DMS 273 treated with DMSO at 0.1 percent for 48 hours (cell line): ENCODE measurements at places on chromosomes 12 and 14.

GRCh38 chr12:1375323-1375722, 219.1 kb downstream of the FBXL14 start:
- DNase-seq, result no peak

- no peak for DNase-seq
Measured at GRCh38 chr12:51160814-51161459, 12.0 kb downstream of the TFCP2 start.

DNA sequence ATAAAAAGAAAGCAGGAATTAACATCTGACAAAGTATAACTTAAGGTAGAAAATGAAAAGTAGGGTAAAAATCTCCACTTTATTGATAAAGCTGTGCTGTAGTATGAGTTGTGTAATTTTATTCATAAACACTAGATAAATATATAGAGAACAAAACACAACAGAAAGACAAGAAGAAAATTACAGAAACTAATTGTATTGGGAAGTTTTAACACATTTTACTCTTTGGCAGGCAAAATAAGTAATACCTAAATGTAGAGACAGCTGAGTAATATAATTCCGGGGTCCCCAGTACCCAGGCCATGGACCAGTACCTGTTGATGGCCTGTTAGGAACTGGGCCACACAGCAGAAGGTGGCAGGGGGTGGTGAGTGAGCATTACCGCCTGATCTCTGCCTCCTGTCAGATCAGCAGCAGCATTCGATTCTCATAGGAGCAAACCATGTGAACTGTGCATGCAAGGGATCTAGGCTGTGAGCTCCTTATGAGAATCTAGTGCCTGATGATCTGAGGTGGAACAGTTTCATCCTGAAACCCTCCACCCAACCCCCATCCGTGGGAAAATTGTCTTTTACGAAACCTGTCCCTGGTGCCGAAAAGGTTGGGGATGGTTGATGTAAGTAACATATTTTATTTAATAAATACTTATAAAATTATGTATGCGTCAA, 84.4 kb upstream of the ETV6 start:
- no peak for DNase-seq

- DNase-seq, result no peak
Measured at GRCh38 chr14:21822109-21822508, 148.5 kb upstream of the OR4E1 start.

GRCh38 chr14:52738409-52738808, 8.4 kb downstream of the STYX start:
- DNase-seq, result no peak

- DNase-seq, result peak; percentile 82
Measured at GRCh38 chr12:112685321-112685720, 106.2 kb upstream of the RPH3A start.

- no peak for DNase-seq
Measured at GRCh38 chr12:86801439-86801838, 545.2 kb upstream of the MGAT4C start.

DNA sequence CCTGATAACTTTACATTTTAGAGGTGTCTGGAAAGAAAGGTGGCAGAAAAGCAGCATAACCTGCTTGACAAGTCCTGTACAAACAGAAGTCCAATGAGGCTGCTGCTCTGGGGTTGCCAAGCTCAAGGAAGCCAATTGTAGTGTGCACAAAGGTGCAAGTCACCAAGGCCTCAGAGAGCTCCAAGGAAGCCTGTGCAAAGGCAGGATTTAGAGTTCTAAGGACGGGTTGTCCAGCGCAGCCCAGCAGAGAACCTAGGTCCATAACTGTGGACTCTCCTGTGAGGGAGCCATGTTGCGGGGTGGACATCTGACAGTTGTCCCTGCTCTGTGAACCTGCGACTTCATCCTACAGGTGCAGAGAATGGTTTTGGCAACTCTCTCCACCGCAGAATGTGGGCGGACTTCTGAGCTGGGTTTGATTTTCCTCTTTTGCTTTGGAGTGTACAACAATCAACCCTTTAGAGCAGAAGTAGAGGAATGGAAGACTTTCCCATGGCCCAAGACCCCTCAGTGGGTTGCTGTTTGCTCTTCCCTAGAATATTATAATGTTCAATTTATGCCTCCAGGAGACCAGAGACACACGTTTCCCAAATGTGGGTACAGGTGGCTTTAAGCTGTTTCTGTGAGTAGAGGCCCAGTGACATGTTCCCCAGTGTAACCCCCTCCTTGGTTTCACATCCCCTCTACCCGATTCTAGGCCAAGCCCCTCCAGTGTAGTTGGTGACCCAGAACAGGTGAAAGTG, 81.0 kb downstream of the ETV6 start:
- DNase-seq, result no peak

- no peak for DNase-seq
Measured at GRCh38 chr12:49664591-49665239, 41.4 kb downstream of the PRPF40B start.

- no peak for DNase-seq
Measured at GRCh38 chr12:52964556-52965336, 15.8 kb downstream of the KRT18 start.

DNA sequence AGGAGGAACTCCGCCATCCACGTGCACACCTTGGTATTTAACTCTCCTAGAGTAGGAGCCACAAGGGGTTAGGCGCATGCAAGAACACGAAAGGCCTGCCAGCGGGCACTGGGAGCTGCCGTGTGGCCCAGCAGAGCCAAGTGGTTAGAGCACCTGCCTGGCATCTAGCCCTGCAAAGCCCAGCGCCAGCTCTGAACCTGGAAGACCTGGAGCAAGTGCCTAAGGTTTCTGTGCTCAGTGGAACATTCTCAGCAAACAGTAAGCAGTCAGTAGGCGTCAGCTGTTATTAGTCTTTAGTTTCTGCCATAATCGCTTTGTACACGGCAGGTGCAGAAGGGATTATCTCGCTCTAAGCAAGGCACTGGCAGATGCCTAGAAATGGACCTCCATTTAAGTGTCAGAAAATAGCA, 55.4 kb downstream of the SETD3 start:
- no peak for DNase-seq

DNA sequence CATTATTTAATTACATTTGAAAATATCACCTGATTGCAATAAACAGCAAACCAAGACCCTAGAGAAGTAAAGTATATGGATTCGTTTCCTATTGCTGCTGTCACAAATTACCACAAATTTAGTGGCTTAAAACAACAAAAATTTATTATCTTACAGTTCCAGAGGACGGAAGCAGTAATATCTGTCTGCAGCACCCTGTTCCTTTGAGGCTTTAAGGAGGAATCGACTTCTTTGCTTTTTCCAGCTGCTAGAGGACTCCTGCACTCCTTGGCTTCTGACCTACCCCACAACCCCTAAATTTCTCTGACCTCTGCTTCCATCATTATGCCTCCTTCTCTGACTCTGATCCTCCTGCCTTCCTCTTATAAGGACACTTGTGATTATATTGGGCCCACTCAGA, 23.8 kb upstream of the PPM1A start:
- DNase-seq, result no peak

- DNase-seq, result no peak
Measured at GRCh38 chr12:2284321-2284813, 231.6 kb downstream of the CACNA1C start.

GRCh38 chr14:32003585-32003984, 73.5 kb upstream of the ARHGAP5 start:
- no peak for DNase-seq

GRCh38 chr12:106229036-106229591, 18.7 kb downstream of the CKAP4 start:
- no peak for DNase-seq

- DNase-seq, result no peak
Measured at GRCh38 chr14:103332143-103332919, 1.7 kb upstream of the EIF5 start.

GRCh38 chr12:124603100-124603541, 35.7 kb upstream of the NCOR2 start:
- peak; percentile 13 for DNase-seq

DNA sequence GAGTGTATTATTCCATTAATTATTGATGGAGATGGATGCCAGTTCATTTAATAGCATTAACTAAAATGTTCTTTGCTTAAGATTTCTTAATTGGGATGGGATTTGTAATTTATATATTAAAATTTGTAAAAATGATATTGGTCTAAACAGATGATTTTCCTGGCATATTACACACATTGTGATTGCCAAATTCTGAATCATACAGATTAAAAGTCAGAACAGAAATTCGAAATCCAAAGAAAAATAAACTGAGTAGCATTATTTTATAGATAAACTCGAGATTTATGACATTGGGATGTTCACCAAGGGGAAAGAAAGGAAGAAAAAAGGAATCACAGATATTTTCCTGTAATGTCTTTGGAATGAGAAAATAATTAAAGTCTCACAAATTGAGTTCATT, 481.1 kb downstream of the CCER1 start:
- DNase-seq, result no peak

GRCh38 chr14:75984674-75985073, 889 bp upstream of the IFT43 start:
- DNase-seq, result no peak

- DNase-seq, result no peak
Measured at GRCh38 chr12:130523208-130523607, 185.5 kb downstream of the PIWIL1 start.

DNA sequence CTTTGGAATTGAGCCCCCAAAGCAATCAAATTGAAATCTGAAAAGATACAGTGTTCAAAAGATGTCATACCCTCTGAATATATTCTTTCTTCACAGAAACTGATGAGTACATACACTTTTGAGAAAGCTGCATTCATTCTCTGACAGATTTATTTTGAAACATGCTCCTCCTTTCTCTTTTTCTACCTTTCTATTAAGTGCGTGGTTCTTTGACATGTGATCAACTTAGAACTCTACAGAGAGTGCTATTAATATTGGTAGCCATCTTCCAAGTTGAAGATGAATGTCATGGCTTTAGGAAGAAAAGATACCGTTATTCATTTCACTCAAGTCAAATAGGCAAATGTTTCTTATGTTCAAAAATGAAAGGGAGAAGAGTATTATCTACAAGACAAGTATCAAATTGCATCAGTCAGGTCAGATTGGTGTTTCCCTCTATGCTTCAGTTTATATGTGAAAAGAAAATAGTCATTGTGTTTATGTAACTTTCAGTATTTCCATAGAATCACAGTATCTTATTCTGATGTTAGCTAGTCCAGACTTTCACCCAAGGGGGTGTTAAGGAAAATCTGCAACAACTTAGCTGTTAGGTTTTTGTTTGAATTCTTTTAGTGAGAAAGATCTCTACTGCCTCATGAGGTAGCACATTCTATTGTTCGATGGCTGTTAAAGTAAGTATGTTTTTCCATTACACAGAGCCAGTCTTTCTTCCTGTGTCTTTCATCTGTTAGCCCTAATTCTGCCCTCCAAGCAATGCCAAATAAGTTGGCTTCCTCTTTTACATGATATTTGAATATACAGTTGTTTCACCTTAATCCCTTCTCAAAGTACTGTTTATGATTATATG, 55.4 kb upstream of the GARIN2 start:
- DNase-seq, result no peak

- no peak for DNase-seq
Measured at GRCh38 chr14:103085106-103086091, 1.4 kb downstream of the LBHD2 start.

- no peak for DNase-seq
Measured at GRCh38 chr12:65565601-65566560, 258.4 kb upstream of the HMGA2 start.

DNA sequence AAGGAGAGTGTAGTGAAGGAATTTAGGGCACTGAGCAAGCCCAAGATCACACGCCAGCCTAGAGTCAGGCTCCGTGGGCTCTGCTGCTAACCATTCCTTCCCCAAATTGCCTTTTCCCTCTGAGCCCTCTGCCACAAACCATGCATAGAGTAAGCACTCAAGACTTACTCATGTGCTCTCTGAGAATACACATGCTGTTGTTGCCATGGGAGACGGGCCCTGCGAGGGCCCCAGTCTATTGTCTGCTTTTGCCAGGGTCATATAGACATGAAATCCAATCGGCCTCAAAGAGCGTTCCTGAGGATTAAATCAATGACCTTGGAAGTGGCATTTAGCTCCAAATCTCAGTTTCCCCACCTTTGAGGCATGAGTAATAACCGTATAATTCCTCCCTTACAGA, 48.7 kb upstream of the WSCD2 start:
- no peak for DNase-seq

DNA sequence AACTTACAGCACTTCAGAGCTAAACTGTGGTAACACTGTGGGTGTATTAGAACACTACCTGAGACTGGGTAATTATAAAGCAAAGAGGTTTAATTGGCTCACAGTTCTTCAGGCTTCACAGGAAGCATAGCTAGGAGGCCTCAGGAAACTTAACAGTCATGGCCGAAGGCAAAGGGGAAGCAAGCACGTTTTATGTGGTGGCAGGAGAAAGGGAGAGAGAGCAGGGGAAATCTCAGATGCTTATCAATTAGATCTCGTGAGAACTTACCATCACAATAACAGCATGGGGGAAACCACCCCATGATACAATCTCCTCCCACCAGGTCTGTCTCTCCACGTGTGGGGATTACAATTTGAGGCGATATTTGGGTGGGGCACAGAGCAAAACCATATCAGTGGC, 512.6 kb downstream of the RERGL start:
- no peak for DNase-seq

GRCh38 chr14:23186913-23187654, 3.6 kb upstream of the SLC7A8 start:
- DNase-seq, result peak; percentile 36

- peak; percentile 39 for DNase-seq
Measured at GRCh38 chr14:77799863-77800730, at the start of gene ADCK1. TSS of gene ADCK1 (plus strand) at chr14:77800109. CDS start at chr14:77818979, 18,870 bp downstream.

- DNase-seq, result no peak
Measured at GRCh38 chr12:82867762-82868500, 181.2 kb downstream of the TMTC2 start.

GRCh38 chr12:26156201-26156871, 31.5 kb upstream of the BHLHE41 start:
- DNase-seq, result no peak

- peak; percentile 41 for DNase-seq
Measured at GRCh38 chr14:91390165-91390778, 27.3 kb downstream of the CCDC88C start.

DNA sequence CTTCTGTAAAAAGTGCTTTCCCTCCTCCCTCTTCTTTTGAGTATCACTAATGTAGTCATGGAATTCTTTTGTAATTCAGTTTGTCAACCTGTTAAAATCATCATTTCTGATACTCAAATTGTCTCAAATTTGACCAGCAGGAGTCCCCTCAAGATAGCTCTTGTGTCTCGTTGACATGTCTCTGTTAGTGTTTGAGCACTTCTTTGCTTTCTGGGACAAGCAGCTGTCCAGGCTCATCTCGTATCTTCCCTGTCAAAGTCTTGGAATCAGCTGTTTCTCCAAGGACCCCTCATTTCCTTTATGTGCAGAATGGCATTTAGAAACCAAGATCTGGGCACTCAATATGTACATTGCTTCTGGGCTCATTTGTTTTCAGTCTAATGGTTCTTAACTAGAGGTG, 10.7 kb downstream of the CIPC start:
- no peak for DNase-seq
